ENCODE measurements at places on chromosomes 12 and 14. TPM values are rescaled to one million over a fixed set of nuclear protein-coding genes. Genes with fewer than 3 reads are reported as not detected.
A peak's percentile ranks its signal among the peaks of the same experiment; 100 is the strongest.

The PMEL gene
- 0.90 TPM for total RNA-seq

- no peak overlapping the region for H3K27ac ChIP-seq
- H3K4me3 ChIP-seq, result peak overlapping the region; percentile 10
- peak; percentile 8 for DNase-seq
- H3K36me3 ChIP-seq, result no peaks in the 10 kb centered on the region
- peaks cover 15% of the 10 kb centered on the region for H3K4me1 ChIP-seq
Observed at GRCh38 chr14:88322504-88323085, 474 bp downstream of the KCNK10 start.

DNA sequence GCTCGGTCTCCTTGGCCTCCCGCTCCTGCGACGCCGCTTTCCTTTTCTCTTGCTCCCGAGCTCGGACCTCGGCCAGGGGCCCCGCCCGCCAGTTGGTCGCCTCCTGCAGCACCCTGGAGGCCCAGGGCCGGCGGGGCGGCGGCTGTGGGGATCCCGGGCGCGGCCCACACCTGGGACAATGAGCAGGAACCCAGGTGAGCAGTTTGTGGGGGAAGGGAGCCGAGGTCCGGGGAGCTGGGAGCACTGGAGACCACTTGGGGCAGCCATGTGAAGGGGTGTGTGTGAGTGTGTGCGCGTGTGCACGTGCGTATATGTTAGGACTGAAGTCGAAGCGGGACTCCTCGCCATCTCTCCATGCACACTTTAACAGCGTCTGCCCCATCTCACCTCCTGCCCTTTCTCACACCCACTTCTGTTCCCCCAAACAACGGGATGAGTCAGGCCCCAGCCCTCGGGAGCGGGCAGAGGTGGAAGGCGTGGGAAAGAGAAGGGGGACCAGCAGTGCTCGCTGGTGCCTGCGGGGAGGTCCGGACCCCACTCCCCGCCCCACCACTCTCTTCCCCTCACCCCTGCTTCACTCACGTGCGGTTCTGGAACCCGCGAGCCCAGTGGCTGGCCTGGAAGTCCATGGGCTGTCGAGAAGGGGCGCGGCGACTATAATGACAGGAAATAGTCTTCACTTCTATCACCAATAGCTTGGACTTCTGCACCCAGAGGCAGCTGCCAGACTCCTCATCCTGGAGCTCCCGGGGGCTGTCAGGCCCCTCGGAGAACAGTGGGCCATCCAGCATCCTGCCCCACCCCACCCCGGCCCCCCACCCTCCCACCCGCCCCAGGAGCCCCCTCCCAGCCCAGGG is 450 bp downstream of the DDN start:
- H3K4me3 ChIP-seq, result peak overlapping the region; percentile 58
- no peak overlapping the region for H3K27ac ChIP-seq
- H3K36me3 ChIP-seq, result no peaks in the 10 kb centered on the region

GRCh38 chr12:89781946-89782550 is 73.4 kb upstream of the ATP2B1 start:
- peaks cover 9% of the 10 kb centered on the region for H3K4me1 ChIP-seq
- no peaks in the 10 kb centered on the region for H3K36me3 ChIP-seq
- no peak for DNase-seq

- no peaks in the 10 kb centered on the region for H3K4me1 ChIP-seq
- DNase-seq, result no peak
- no peak overlapping the region for H3K4me3 ChIP-seq
- no peak overlapping the region for H3K27ac ChIP-seq
- no peaks in the 10 kb centered on the region for H3K36me3 ChIP-seq
Observed at GRCh38 chr14:39884091-39884490, 451.9 kb upstream of the FBXO33 start.

DNA sequence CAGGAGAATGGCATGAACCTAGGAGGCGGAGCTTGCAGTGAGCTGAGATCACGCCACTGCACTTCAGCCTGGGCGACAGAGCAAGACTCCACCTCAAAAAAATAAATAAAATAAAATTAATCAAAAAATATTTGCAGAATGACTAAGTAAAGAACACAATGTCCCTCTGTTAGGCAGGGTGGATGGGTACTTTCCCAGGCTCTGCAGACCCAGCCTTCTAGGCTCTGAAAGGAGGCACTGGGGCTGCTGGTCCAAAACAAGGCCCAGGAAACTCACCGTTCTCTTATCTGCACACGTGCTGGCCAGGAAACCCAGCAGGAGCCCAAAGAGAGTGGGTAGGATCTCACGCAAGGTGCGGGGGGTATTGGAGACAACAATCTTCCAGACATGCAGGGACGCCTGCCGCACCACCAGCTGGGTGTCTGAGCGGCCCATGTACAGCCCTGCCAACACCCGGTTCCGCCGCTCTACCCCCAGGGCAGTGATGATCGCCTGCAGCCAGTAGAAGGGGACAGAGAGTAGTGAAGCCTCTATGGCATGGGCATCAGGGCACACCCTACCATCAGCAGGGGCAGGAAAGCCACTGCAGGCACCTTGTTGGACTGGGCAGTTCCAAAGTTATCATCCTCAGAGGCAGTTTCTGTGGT is 25.8 kb upstream of the RAB35 start:
- H3K27ac ChIP-seq, result no peak overlapping the region
- peaks cover 16% of the 10 kb centered on the region for H3K36me3 ChIP-seq
- H3K4me3 ChIP-seq, result no peak overlapping the region
- H3K27me3 ChIP-seq, result no peaks in the 10 kb centered on the region
- no peak for DNase-seq

DNA sequence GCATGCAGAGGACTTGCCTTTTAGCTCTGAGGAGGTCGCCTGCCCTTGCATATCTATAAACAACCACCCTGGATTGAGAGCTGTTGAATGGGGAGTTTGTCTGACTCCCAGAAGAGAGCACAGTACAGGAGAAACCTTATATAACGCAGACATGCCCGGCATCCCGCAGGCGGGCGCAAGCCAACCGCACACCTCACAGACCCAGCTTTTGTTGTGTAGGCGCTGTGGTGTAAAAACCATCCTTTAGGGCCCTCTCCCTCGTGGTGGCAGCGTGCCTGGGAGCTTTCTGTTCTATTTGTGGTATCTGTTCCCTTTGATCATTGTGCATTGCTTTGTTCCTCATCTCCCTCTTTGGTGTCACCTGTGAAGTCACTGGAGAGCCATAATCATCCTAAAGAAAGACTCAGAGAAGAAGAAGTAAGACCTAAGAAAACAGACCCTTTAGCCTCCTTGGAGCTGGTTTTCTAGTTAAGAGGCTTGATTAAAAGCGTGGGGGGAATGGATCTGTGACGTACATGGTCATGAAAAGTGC is 77.7 kb downstream of the ETV6 start:
- H3K4me3 ChIP-seq, result no peak overlapping the region
- no peak overlapping the region for H3K27ac ChIP-seq
- no peaks in the 10 kb centered on the region for H3K36me3 ChIP-seq
- peak; percentile 55 for DNase-seq

Data from B cell (primary cell).